ENCODE measurements at places on chromosomes 4 and X. TPM values are rescaled to one million over a fixed set of nuclear protein-coding genes. Genes with fewer than 3 reads are reported as not detected.
A peak's percentile ranks its signal among the peaks of the same experiment; 100 is the strongest.

RAB40A gene
- 0.88 TPM for total RNA-seq

RTL5 gene
- total RNA-seq = 2.3 TPM

RIPPLY1 gene
- not detected for total RNA-seq

MAGEB17 gene
- not detected for total RNA-seq

SMIM10L2A gene
- total RNA-seq = 2.8 TPM

RAP2C gene
- total RNA-seq = 135 TPM

GPR119 gene
- not detected for total RNA-seq

BEND4 gene
- 1.0 TPM for total RNA-seq

TMEM154 gene
- 1.5 TPM for total RNA-seq

GRCh38 chr4:6763330-6763851 is 19.1 kb upstream of the KIAA0232 start:
- no peak for DNase-seq

GRCh38 chr4:95214408-95214807 is 334.4 kb downstream of the UNC5C start:
- DNase-seq = no peak

DNA sequence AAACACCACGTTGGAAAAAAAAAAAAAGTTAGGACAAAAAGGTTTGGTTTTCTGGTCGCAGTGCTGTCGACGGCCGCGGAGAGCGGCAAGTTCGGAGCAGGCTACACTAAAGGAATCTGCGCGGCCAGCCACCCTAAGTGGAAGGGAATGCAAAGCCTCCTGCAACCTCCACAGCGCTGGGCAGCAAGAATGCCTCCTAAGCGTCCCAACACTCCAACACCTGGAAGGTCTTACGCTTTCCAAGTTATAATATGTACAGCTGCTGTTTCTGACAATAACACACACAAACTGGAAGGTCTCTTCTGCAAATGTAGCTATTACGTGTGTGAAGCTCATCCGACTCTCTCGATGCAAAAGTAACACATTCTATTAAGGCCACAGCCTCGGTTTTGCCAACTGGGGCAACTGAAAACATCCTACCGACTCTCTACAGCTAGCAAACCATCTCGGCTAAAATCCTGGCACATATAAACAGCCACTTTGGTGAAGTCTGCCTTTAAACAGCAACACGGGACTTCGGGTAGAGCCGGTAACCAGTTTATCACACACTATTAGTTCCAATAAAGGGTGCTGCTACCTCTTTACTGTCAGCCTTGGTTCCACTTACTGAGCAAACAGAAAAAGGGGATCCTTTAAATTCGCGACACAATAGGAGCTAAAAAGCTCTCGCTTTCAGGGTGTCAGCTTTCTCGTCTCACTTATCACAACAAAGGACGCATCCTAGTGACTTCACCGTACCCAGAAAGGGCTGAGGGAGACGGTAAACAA is 895 bp downstream of the SMIM14 start:
- peak; percentile 44 for DNase-seq

DNA sequence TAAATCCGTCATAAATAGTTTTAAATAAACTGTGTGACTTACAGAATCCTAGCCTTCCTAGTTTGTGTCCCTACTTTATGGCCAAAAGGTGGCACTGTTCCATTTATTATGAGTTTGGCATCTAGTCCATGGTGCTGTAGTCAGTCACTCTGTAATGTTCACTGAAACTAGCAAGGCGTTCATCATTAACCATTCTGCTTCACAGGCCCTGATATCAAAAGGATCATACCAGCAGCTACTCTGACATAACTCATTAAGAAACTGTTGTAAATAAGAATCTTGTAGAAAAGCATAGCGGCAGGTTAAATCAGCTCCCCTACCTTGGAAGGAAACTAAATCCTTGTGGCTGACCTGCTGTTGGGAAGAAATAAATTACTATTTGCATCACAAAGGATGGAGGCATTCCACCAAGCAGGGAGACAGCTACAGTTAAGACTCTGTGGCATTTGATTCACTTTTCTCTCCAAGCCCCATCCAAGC is 919.6 kb upstream of the DIAPH2 start:
- DNase-seq = no peak

GRCh38 chr4:336893-337142 is 796 bp upstream of the ZNF141 start:
- no peak for DNase-seq

- no peak for DNase-seq
These were observed 34.8 kb downstream of the EGF start for GRCh38 chr4:109947457-109947856.

DNA sequence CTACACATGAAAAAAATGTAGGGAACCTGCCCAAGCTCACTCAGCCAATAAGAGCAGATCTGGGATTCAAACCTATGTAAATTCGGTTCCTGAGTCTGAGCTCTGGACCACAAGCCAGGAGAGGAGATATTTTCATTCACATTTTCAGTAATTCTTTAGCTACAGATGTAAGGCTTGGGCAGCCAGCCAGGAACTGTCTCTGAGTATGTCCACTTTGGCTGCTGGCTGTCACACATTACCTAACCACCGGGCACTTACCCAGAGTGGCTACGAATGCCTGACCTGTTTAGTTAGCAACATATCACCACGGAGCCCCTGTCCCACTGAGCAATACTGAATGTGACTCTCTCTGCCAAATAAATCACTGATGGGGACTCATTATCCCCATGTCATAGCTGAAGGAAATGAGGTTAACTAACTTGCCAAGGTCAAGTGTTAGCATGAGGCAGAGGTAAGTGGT is 15.3 kb downstream of the USP46 start:
- DNase-seq = peak; percentile 58

DNA sequence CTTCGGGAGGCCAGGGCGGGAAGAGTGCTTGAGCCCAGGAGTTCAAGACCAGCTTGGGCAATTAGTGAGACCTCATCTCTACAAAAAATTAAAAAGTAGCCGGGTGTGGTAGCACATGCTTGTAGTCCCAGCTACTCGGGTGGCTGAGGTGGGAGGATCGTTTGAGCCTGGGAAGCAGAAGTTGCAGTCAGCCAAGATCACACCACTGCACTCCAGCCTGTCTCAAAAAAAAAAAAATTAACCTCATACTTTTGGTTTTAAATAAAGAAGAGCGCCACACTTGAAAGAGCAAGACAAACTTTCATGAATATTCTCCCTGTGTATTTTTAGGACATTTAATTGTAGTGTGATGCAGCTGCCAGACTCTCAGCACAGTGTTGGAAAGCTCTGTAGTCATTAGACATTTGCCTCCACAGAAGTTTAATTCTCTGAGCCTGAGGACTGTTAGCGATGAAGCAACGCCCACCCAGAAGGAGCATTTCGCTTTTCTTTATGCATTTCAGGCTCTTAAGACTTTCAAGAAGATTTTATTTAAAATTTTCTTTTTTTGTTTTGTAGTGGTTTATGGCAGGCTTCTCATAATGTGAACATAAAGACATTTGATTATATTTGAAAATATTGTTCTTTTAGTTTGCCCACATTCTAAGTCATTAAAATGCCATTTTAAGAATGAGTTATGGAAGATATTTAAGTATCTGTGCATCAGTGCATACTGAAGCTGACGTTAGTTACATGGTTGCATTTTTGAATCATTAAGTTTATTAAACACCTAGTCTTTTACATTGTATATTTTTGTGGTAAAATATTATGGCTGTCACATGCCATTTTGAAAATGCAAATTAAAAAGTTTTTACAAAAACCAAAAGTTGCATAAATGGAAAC is 45.8 kb downstream of the DCLK2 start:
- DNase-seq = no peak

Measured in uterus (tissue), 4 donors.